ENCODE measurements at places on chromosomes 5 and 9.

DNA sequence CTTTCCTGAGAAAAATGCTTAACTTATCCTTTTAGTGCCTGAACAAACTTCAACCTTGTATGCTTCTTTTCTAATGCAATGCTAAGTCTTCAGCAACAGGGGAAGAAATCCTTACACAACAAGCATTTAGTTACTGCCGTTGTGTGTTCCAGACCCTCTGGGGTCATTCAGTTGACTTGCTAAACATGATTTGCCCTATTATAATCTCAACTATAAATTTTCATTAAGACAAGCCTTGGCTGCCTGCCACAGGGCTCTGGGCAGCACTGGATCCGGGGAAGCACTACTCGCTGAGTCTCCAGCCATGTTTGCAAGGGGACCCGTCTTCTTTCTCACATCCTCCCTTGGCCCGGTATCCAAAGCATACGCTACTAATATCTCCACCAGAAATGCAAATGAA lies 58.1 kb downstream of the PTCH1 start:
- no peak for DNase-seq

GRCh38 chr9:86903734-86904085 lies 43.6 kb downstream of the GAS1 start:
- no peak for DNase-seq

GRCh38 chr5:41191249-41191648 lies 22.1 kb downstream of the C6 start:
- DNase-seq, result no peak

- no peak for DNase-seq
These were observed 731.3 kb downstream of the NR2F1-AS1 start for GRCh38 chr5:92849756-92850155.

DNA sequence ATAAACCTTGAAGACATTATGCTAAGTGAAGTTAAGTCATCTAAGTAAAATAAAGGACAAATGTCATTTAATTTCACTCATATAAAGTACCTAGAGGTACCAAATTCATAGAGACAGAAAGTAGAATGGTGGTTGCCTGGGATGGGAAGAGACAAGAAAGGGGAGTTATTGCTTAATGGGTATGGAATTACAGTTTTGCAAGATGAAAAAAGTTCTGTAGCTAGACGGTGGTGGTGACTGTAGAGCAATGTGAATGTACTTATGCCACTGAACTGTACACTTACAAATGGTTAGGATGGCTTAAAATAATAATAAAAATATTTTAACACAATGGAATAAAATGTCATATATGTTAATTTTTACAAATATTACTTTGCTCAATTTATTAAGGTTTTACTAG lies 128.0 kb downstream of the MPDZ start:
- no peak for DNase-seq

GRCh38 chr9:88628114-88628513 lies 93.1 kb downstream of the NXNL2 start:
- DNase-seq, result no peak

DNA sequence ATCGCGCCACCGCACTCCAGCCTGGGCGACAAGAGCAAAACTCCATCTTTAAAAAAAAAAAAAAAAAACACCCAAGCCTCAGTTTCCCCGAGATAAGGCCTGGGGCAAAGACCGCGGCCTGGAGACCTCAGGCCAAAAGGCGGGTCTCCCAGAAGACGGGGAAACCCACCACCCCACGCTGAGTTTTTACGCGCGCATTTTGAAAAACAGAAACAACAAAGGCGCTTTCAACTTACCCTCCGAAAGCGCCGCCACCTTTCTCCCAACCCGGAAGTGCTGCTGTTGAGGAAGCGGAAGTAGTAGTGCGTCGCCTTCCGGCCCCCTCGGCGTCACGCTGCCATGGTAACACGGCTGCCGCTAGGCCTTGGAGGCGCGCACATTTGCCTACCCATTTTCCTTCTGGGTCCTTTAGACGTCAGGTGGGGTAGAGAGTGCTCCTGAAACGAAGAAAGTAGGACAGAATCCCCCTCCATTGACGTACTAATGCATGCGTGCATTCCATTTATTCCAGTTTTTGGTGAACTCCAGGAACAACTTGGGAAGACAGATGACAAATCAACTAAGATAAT lies at the start of gene TTF1:
Gene TTF1 (minus strand): TSS at position 287 of the 569 bp plus-strand sequence. CDS start 4,019 bp downstream, outside the sequence.
- DNase-seq, result peak; percentile 83

- DNase-seq, result no peak
These were observed 232.3 kb upstream of the WWC1 start for GRCh38 chr5:168059131-168059530.

DNA sequence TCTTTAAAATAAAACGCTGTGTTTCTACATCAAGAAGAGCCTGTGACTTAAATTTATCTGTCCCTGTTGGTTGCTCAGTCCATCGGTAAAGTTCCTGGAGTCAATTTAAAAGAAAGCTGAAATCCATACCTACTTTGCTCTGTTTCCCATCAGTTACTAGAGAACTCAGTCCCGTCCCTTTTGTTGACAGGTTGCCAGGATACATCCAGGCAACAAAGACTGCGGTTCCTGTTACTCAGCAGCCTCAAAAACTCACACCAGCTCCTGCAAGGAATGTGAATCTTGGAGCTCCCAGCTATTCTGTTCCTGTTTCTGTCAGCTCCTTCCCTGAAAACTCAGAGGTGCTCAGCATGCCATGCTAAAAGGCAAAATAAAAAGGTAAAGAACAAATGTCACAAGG lies at the start of gene ZNF474:
Gene ZNF474 (plus strand): TSS at position 241 of the 400 bp plus-strand sequence. CDS start 22,445 bp downstream, outside the sequence.
- DNase-seq, result no peak

DNA sequence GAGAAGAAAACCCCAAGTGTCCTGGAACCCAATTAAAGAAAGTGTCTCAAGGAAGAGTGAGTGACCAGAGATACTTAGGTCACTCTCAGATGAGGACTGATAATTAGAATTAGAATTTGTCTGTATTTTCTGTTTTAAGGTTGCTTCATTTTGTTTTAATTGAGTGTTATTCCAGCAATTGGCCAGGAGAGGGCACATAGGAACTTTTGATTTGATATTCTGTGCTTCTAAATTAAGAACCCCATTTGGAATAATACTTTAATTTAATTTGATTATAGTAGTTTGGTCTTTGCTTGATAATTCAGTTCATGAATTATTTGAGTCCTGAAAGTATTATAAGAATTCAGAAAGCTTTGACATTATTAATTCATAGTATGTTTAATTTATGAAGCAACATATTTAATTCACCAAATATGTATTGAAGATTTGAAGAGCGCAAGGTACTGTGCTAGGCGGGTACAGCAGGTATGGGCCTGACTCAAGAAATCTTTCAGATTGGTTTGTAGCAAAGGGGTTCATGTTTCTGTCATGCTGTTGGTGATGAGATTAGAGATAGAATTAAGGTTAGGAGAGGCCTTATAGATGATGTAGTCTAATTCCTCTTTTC lies 4.9 kb downstream of the MRPL22 start:
- DNase-seq, result no peak

DNA sequence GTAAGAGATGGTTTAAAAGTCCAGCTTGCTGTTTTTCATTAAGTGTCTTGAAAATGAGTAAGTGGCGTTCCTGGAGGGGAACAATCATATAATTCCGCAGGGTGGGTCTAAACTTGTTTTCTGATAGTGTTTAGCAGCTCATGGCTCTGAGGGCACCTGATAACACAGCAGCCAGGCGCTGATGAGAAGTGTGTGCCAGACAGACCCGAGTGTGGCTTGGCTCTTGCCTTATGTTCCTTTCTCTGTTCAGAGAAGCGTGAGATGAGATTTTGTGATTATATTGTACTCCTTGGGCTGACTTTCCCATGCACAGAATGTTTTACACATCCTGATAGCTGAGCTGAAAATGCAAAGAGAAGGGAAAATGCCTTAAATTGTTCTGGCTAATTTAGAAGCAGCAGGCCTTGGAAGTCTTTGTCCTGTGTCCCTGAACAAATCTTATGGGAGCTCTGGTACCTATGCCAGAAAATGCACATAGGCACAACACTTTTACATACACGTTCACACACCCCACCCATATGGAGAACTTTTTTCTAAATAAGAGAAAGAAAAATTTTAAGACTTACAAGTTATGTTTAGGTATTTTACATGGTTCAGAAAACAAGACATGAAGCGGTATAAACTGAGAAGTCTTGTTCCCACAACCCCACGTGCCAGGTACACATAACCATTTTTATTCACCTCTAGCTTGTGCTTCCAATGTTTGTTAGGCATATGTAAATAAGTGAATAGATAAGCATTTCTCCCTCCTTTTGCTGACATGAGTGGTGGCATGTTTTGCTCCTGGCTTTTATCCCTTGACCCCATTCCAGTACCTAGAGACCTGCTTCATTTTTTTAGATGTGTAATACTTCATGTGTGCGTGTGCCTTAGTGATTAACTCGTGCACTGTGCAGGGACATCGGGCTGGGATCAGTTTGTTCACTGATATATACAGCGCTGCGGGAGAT lies 152.2 kb upstream of the OTULINL start:
- no peak for DNase-seq

DNA sequence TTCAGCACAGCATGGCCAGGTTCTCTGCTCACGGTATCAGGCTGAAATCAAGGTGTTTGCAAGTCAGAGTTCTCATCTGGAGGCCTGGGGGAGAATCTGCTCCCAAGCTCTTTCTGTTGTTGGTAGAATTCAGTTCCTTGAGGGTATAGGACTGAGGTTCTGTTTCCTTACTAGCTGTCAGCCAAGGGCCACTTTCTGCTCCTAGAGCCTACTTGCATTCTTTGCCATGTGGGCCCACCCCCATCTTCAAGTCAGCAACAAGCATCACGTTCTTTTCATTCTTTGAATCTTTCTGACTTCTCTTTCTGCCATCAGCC lies 7.4 kb upstream of the CDC42SE2 start:
- DNase-seq, result no peak

- no peak for DNase-seq
These were observed 28.1 kb downstream of the GPX3 start for GRCh38 chr5:151048526-151048925.

- DNase-seq, result no peak
These were observed 8.0 kb upstream of the WHRN start for GRCh38 chr9:114513055-114513958.

GRCh38 chr5:131171276-131171810 lies 599 bp downstream of the LYRM7 start:
- DNase-seq, result no peak

GRCh38 chr5:28403846-28404245 lies 1365.5 kb upstream of the CDH9 start:
- DNase-seq, result no peak

- DNase-seq, result no peak
These were observed 21.7 kb downstream of the ERGIC1 start for GRCh38 chr5:172855597-172856292.

DNA sequence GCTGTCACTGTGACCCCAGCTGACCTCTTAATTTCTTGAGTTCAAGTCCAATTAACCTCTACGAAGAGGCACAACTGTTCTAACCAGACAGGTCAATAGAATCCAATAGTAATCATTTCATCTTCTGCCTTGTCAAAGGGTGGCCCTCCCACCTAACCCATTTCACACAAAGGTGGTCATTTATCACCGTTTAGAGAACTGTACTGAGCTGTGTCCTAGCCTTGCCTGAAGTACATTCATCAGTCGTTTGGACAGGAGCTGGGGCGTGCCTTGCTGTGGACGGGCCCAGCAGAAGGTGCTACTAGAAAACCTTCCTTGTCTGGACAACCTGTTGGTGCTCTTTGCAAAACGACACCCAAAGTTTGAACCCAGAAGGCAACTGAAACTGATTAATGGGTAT lies 605.4 kb downstream of the ISL1 start:
- no peak for DNase-seq

DNA sequence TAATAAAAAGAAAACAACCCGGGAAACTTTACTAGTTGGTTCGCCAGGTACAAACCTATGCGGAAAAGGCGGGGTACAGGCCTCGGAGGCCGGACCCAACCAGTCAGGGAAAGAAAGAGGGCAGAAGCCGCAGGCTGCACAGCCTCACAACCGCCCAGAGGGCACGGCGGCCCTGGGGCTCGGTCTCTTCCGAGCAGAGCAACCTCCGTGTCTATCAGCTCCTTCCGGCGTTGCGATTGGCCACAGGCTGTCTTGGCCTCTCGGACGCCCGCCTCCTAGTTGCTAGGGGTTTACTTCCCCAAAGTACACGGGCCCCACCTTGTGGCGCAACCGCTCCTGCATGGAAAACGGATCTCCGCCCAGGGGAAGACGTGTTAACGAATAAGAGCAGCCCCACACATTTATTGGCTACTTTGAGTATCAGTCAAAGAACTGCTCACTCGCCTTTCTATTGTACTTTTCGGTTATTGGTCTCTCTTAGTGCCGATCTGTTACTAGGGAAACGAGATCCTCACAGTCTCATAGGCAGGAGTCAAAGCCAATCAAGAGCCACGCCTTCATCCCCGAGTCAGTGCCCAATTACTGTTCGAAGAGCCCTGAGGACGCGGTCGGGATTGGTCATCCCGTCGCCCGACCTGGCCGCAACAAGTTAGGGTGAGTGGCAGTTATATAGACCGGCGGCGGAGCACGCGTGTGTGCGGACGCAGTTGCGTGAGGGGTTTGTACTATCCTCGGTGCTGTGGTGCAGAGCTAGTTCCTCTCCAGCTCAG lies at the start of gene G3BP1:
Gene G3BP1 (plus strand): TSS at position 696 of the 770 bp plus-strand sequence. CDS start 14,667 bp downstream, outside the sequence.
- DNase-seq, result peak; percentile 98

DNA sequence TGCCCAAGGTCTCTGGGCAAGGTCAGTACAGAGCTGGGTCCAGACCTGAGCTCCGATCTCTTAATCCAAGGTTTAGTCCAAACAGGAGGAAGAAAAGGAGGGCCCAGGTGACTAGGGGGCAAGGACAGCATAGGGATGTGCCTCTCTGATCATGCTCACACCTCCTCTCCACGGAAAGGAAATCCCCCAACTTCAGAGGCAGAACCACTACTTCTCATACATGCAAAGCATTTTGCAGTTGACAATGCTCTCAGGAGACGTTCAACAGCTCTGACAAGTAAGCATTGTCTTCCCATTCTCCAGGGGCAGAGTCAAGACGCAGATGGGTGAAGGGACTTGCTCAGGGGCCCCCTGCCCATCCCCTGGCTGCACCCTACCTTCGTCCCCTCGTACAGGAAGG lies 8.7 kb upstream of the CORO2A start:
- DNase-seq, result no peak

DNA sequence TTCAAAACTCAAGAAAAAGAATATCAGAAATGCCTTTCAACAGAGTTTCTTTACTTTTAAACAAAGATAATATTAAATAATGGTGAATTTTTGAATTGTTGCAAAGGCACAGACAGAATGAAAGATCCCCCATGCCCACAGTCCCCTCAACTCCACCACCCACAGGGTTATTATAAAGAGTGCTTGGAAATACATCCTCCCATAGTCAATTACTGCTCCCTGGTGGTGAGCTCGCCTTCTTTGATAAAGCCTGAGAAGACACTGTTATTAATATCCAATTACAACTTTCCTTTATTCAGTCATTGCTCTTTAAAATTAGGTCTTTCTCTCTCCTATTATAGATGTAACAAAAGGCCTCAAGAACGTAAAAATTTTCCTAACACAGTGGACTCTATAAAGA lies 490.2 kb upstream of the RORB start:
- no peak for DNase-seq

All from T-helper 17 cell (primary cell).